Upper lobe of left lung (tissue), 6 donors: ENCODE measurements at places on chromosomes 6 and 20. TPM values are rescaled to one million over a fixed set of nuclear protein-coding genes. Genes with fewer than 3 reads are reported as not detected.

DNA sequence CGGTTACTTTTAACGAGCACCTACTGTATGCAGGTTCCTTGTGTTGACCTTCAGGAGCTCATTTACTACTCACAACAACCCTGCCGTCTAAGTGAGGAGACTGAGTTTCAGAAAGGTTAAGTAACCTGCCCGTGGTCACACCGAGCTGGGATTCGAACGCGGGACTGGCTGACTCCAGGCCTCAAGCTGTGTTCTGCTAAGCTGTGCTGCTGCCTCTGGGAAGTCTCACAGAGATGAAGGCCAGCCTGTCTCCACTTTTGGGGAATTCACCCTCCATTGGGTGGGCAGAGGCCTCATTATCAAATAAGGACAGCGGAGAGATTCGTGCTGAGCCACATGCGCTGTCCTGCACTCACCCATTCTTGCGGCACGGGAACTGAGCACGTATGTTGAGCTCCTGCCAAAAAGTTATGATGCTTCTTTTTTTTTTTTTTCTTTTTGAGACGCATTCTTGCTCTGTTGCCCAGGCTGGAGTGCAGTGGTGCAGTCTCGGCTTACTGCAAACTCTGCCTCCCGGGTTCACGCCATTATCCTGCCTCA, 25.9 kb upstream of the MYT1 start:
- DNase-seq = no peak

Gene FNDC11
- total RNA-seq = 3.1 TPM

Gene CRYBG1
- total RNA-seq = 26.3 TPM

DNA sequence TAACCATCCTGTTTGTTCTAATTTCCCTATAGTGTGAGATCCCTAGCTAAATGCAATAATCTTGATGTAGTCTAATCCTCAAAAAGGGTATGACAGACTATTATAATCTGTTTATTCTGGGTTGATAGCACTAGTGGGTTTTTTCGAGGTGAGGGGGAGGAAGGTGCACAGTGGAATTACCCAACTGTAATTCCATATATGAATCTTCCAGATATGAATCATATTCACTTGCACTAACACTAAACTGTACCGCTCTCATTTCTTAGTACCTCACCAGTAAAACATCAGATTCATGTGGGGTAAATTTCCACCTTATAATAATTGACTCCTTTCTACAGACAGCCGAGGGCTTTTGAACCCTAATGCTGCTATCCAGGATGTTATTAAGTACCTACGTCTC, 16.5 kb downstream of the NCOA7 start:
- no peak for DNase-seq

Gene CUL7
- total RNA-seq = 16.0 TPM

Gene PRR18
- total RNA-seq = not detected

- DNase-seq = no peak
These were observed 141.2 kb downstream of the BMP2 start for GRCh38 chr20:6908673-6909072.

Gene SLX4IP
- 5.9 TPM for total RNA-seq

DNA sequence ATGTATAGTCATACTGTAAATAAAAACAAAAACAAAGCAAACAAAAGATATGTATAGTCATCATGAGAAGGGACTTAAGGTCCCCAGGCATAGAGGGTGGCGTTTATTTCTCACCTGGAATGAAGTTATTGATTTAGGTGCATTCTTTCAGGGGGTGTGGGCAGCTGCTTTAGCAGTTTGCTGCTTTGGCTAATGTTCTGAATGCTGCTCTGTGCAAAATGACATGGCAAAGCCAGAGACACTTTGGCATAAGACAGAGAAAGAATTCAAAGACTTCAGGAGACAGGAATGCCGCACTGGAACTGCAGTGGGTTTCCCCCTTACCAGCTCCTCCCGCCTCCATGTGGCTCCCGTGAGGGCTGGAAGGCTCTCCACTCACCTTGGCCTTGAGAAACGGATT, 36.4 kb upstream of the NELFCD start:
- DNase-seq = no peak

DNA sequence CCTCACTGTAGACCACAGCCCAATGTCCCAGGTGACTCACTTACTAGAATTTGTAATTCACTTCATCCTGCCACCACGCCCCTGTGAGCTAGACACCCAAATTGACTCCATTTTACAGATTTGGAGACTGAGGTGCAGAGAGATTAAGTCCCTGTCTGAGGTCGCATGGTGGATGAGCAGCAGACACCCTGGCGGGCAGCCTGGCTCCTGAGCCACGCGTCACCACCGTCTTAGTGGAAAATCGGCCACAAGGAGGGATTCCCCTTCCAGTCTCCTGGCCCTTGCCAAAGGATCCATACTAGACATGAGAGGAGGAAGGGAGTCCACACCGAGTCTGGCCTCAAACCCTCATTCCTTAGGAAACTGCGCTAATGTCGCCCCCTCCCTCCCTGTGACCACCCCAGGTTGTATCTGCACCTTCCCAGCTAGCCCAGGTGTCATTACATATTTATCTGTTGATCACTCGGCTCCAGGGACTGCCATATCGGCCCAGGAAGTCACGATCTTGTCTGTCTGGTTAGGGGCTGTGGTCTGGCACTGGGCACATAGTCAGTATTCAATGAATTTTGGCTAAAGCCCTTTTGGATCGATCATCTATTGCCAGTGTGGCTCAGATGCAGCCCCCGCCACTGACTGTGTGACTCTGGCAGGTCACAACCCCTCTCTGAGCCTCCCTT, 25.7 kb upstream of the PTGIS start:
- DNase-seq = no peak

GRCh38 chr20:58143531-58143930, 84.9 kb downstream of the ANKRD60 start:
- DNase-seq = no peak

Gene RIPPLY2
- total RNA-seq = not detected

Gene LCA5
- total RNA-seq = 16.6 TPM

DNA sequence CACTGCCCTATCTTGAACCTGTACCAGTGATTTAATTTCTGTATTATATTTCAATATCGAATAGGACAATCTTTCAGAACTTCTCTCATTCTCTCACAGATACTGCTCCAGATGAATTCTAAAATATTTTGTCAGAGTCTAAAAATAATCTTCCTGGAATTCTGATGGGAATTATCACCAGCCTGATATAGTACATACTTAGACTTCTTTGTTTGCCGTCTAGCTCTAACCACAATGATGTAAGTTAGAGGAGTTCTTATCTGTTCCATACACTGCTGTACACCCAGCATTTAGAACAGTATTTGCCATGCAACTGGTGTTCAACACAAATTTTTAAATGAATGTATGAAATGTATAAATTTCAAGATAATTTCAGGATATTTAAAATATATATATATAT, 1.3 kb upstream of the HUS1B start:
- no peak for DNase-seq

DNA sequence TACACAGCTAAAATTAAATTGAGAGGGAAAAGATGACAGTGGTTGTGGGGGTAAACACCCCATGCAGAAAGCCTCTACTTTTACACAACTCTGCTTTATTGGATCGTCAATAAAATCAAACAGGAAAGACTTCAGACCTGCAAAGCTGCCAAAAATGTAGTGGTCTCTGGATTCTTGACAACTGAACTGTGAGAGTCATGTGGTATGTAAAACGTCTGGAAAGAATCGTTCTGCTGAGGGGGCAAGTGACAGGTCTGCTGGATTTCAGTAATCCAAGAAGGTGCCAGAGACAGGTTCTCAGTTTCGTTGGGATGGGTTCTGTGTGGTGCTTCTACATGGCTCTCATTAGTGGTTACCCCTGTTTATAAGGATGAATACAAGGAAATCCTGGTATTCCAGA, 63.3 kb downstream of the TSPYL4 start:
- DNase-seq = no peak

Gene TSBP1
- total RNA-seq = not detected

DNA sequence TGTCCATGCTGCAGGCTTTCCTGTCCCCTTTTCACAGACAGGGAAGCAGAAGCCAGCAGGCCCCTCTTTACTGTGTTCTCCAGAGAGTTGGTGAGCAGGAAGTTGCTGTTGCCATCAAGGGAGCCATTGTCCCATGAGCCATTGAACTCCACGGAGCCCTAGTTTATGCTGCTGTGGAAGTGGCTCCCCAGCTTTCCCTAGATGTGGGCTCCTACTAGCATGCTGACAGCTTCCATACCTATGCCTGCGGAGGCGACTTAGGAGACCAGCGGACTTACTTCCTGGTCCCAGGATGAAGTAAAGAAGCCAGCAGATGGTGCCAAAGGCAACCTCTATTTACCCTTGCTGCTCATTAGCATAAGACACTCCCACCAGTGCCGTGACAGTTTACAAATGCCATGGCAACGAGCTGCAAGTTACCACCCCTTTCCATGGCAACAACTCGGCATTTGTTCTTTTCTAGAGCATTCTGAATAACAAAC, 30.8 kb upstream of the FKBP1A start:
- DNase-seq = no peak

Gene SCRT2
- not detected for total RNA-seq

DNA sequence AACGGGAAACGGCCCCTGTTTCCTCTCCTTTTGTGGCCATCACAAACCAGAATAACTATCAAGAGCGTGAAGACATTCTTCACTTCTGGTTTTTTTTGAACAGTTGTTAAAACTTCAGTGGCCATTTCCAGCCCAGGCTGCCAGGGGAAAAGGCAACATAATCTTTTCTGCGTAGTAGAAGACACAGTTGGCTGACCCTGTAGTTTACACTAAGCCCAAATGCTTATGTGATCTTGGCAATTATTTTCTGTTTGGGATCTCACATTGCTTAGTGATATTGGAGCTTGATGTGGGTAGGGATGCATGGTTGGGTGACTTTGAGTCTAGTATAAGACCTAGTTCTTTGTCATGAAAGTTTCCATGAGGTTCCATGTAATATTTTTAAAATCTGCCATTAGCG, 449.4 kb upstream of the CDH4 start:
- no peak for DNase-seq

DNA sequence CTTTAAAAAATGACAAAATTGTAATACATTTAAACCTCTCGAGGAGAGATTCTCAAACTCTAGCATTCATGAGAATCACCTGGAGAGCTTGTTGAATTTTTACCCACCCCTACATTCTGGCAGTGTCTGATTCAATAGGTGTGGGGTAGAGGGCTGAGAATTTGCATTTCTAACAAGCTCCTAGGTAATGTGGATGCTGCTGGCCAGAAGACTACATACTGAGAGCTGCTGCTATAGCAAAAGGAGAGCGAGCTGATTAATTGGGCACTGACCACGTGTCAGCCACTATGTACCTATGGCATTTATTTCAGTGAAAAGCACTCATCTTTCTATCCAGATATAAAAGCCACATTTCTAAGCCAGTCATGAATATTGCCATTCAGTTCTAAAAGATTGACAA, 169.0 kb upstream of the NRSN1 start:
- no peak for DNase-seq

GRCh38 chr6:21317642-21318041, 275.9 kb upstream of the SOX4 start:
- DNase-seq = no peak

GRCh38 chr6:8930009-8930408, 494.7 kb upstream of the SLC35B3 start:
- DNase-seq = no peak

Gene VGLL2
- not detected for total RNA-seq

Gene OR2B6
- total RNA-seq = not detected

DNA sequence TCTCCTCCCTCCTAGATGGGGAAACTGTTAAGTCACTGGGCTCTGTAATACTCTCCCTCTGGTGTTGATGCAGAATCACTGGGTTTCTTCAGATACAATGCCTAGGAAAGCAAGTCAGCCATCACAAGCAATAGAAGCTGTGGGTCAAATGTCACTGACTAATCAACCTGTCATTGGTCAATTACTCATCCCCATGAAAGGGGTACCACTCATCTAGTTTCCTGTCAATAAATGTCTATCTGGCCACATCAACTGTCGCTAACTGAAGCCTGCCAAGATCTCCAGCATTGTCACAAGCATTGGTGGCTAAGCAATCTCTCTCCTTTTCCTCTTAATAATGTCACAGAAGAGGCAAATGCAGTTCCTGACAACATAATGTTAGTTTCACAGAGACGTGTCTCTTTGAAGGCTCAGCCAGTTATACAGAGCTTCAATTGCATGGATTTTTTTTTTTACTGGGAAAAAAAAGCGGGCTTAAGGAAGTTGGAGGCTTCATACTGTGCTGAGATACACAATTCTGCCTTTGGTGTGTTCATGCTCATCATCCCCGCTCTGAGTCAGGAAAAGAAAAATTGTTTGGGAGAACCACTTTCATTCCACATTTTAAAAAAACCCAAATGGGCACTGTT, 355.9 kb downstream of the BTBD9 start:
- no peak for DNase-seq

Gene OR14J1
- not detected for total RNA-seq

Gene GNRH2
- not detected for total RNA-seq

GRCh38 chr6:8420031-8420588, 15.2 kb downstream of the SLC35B3 start:
- no peak for DNase-seq

- no peak for DNase-seq
These were observed 22.0 kb upstream of the L3MBTL3 start for GRCh38 chr6:129996387-129996786.

Gene SEMG1
- not detected for total RNA-seq

GRCh38 chr20:62875419-62876361, 14.1 kb upstream of the TCFL5 start:
- peak; percentile 68 for DNase-seq

DNA sequence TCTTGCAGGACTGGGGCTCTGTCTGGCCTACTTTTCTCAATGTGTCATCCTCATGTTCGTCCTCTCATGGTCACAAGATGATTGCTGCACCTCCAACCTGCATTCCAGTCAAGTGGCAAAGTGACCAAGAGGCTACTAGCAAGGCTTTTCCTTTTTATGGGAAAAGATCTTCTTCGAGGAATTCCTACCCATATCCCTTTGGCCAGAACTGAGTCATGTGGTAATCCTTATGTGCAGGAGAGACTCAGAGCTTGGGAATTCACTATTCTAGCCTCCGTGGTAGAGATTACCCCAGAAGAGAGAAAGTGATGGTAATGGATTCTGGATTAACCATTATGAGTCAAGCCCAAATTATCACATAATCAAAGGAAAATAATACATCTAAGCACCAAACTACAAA, 162.7 kb downstream of the KCNQ5 start:
- DNase-seq = no peak

Gene HDGFL1
- not detected for total RNA-seq

DNA sequence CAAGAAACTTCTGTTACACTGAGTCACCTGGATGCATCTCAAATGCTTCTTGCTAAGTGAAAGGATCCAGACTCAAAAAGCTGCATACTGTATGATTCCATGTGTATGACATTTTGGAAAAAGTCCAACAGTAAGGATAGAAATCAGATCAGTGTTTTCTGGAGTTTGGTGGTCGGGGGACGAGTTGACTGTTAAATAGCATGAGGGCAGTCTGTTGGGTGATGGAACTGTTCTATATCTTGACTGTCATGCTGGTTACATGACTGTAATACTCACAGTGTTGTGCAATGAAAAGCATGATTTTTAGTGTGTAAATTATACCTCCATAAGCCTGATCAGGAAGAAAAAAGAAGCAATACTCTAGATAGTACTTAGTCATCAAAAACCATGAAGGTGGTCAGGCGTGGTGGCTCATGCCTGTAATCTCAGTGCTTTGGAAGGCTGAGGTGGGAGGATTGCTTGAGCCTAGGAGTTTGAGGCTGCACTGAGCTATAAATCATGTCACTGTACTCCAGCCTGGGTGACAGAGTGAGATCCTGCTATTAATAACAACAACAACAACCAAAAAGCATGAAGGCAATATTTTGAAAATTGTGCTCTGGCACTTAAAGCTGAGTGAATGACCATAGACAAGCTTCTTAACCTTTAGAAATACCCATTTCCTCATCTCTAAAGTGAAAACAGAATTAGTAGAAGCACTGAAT, 30.5 kb upstream of the SASH1 start:
- DNase-seq = no peak
